ENCODE measurements at places on chromosomes 13 and 19.

DNA sequence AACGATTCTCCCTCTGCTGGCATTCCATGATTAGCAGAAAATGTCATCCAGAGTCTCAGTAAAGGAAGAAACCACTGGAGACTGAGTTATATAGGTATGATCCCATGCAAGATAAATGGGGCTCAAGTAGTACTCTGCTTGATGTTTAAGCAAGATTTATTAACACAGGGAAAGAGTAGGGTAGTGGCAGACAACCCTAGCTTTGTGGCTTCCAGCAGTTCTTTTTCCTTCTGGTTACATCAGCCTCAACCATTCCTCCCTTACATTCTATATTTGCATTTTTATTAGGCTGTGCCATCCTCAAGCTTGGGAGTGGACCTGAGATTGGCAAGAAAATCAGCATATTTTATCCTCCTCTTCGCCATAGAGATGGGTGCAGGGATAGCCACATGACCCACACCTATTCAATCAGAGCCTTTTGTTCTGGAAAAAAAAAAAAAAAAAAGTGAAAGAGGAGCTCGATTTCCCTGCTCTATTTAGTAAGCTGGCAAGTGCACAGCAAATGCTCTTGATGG is 402.1 kb downstream of the ZNF536 start:
- no peak for DNase-seq

- no peak for DNase-seq
Measured at GRCh38 chr13:25252225-25252624, 35.1 kb downstream of the MTMR6 start.

- no peak for DNase-seq
Measured at GRCh38 chr19:46016426-46017094, 6.3 kb downstream of the PGLYRP1 start.

- DNase-seq = no peak
Measured at GRCh38 chr19:6047741-6048251, 62.5 kb downstream of the RFX2 start.

- no peak for DNase-seq
Measured at GRCh38 chr19:8253678-8254077, 44.5 kb downstream of the CERS4 start.

- DNase-seq = no peak
Measured at GRCh38 chr19:3959766-3960131, 11.2 kb downstream of the DAPK3 start.

DNA sequence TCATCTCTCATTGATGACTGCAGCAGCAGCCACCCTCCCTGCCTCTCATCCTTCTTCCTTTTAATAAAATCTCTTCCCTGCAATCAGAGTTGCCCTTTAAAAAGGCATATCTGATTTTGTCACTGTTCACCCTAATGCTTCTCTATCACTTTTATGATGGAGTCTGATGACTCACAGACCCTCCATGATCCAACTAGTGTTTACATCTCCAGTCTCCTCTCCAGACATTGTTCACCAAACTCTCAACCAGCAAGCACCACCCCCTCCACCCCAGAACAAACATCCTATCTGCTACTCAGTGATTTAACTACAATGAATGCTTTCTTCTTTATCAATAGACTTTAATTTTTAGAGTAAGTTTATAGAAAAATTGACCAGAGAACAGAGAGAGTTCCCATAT is 59.5 kb downstream of the TNFSF11 start:
- no peak for DNase-seq

GRCh38 chr19:53365134-53365898 is at the start of gene ZNF525:
TSS of gene ZNF525 (plus strand) at chr19:53365705. CDS start at chr19:53372282, 6,577 bp downstream.
- DNase-seq = peak; percentile 49

DNA sequence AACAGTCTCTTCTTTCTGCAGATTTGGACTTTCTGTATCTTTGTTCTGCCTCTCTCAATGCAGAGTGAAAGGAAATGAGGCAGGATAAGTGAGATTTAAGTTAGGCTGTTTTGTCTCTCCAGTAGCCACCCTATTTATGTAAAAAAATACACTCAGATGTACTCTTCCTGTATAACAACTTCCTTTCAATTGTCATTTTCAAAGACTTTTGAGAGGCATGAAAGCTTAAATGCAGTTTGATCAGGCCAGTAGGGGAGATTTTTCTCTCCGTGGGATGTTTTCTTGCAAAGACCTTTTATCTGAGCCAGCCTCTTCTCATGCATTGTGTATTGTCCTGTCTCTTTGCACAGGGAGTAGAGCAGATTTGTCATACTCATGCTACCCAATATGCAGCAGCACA is 166.8 kb downstream of the SLITRK5 start:
- DNase-seq = no peak

DNA sequence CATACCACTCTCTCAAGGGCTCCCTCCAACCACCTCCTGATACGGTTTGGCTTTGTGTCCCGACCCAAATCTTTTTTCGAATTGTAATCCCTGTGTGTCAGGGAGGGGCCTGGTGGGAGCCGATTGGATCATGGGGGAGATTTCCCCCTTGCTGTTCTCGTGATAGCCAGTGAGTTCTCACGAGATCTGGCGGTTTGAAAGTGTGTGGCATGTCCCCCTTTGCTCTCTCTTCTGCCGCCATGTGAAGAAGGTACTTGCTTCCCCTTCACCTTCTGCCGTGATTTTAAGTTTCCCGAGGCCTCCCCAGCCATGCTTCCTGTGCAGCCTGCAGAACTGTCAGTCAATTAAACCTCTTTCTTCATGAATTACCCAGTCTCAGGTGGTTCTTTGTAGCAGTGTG is 34.7 kb upstream of the SLC15A1 start:
- no peak for DNase-seq

GRCh38 chr13:112113348-112113747 is 46.4 kb downstream of the SOX1 start:
- DNase-seq = no peak

- no peak for DNase-seq
Measured at GRCh38 chr19:13864667-13865570, 12.0 kb upstream of the NANOS3 start.

DNA sequence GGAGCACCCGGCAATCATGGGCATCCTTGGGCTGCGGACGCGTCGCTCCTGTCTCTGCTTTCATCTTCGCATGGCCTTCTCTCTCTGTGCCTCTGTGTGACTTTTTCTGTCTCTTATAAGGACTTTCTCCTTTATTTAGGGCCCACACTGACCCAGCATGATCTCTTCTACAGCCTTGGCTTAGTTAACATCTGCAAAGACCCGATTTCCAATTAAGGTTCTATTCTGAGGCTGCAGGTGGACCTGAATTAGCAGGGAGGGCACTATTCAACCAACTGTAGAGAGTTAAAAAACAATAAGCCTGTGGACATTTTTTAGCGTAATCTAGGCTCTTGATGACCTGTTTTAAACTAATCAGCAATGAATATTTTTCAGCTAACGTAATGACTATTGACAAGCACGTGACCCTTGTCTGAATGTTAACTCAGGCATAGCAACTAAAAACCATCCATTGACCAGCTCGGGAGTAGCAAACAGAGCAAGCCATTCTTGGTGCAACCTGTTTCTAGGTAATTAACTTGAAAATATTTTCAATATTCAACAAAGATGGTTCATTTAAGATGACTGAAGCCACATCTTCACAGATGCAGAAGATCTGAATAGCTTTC is 15.2 kb downstream of the F10 start:
- DNase-seq = no peak

DNA sequence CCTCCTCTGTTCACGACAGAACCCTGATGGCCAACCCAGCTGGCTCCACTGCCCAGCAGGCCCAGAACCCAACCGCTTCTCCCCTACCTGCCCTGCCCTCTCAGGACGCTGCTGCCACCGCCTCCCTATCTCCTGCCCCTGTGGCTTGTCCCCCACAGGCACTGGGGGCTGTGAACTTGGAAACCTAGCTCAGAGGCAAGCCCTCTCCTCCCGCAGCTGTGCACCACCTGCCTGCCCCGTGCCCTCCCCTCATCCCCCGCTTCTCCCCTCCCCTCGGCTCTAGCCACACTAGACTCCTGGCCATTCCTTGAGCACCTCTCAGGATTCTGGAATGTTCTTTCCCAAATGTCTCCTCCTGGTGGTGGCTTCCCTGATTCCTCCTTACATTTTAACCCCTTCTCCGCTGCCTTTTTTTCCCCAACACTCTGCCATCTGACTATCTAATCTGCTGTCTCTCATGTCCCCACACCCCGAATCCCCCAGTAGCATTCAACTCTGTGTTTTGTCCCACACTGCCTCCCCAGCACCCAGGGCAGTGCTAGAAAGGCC is 6.7 kb downstream of the NANOS3 start:
- no peak for DNase-seq

DNA sequence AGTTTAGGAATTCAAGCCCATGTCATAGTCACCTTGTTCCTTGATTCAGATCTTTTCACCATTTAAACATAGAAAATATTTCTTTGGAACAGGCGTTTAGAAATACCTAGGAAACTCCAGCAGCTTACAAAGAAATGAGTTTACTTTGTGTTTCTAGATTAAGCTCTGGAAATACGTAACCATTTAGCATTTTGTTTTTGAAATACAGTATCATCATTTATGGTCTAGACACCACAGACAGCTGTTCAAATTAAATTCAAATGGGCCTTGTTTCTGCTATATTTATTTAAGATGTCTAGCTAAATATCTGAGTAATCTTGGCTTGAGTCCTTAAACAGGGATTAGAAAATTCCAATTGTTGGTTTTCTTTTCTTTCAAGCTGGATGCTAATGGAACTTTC is 228.5 kb downstream of the NDFIP2 start:
- no peak for DNase-seq

DNA sequence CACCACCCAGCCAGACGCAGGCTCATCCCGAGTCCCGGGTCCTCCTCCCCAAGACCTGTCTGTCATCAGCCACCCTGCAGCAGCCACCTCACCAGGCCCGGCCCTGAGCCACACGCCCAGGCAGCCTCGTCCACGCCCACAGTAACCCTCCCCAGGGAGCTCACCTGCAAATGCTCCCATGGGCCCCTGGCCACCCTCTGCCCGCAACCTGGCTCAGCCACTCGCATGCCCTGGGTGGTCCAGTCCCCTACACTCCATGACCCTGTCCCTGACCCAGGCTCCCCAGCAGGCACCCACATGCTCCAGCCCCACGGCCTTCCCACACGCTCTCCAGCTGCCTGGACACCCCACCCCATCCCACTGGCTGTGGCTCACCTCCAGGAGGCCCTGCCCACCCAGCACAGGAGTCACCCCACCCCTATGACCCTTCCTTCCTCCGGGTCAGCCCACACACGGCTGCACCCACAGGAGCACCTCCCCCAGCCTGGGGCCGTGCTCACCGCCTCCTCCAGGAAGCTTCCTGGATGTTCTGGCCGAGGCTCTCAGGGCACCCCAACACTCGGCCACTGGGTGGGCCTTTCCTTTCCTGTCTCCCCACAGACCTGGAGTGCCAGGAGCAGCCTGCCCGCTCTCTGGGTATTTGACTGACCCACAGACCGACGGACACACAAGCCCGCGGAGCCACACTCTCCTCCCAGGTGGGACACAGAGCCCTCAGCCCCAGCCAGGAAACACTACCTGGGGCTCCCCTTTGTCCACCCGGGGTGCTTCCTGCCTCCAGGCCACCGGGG is 3.6 kb downstream of the TMEM259 start:
- DNase-seq = no peak

DNA sequence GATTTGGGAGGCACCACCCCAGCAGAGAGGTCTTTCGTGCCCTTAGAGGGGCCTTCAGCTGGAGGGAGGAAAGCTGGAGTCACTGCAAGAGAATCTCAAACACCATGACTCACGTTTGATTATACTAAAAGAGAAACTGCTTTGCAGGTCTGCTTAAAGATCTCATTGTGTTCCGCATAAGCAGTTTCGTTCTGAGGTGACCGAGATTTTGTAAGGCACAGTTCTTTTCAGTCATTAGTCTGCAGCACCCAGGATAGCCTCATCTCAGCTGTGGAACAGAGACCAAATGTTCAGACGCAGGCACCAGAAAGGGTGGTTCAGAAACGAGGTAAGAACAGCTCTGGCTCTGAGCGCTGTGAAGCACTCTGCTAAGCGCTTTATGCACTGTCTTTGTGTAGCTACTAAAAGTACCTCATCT is 71.2 kb upstream of the GTF3A start:
- DNase-seq = no peak

- no peak for DNase-seq
Measured at GRCh38 chr13:107450931-107451330, 764.4 kb downstream of the LIG4 start.

GRCh38 chr13:31905961-31906360 is 125.6 kb upstream of the FRY start:
- no peak for DNase-seq

- DNase-seq = no peak
Measured at GRCh38 chr19:15122331-15123030, 15.3 kb downstream of the SYDE1 start.

GRCh38 chr19:49518033-49518432 is 5.6 kb downstream of the FCGRT start:
- no peak for DNase-seq

DNA sequence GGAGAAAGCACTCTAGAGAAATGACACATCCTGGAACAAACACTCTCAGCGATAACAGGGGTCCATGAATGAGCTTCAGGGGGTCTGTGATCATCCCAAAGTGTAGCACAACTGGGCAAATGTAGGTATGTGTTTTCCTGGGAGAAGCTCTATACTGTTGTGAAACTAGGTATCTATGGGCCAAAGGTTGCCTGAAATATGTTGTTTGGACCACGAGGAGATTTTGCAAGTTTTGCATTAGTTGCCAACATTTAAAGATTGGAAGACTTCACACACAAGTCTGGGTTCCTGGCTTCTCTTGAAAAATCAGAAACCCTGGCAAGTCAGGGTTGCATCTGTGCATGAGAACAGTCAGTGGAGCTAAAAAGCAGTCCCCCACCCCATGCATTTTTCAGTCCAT is 26.7 kb upstream of the POU2F2 start:
- DNase-seq = no peak

- no peak for DNase-seq
Measured at GRCh38 chr13:33441015-33441414, 155.5 kb upstream of the STARD13 start.

DNA sequence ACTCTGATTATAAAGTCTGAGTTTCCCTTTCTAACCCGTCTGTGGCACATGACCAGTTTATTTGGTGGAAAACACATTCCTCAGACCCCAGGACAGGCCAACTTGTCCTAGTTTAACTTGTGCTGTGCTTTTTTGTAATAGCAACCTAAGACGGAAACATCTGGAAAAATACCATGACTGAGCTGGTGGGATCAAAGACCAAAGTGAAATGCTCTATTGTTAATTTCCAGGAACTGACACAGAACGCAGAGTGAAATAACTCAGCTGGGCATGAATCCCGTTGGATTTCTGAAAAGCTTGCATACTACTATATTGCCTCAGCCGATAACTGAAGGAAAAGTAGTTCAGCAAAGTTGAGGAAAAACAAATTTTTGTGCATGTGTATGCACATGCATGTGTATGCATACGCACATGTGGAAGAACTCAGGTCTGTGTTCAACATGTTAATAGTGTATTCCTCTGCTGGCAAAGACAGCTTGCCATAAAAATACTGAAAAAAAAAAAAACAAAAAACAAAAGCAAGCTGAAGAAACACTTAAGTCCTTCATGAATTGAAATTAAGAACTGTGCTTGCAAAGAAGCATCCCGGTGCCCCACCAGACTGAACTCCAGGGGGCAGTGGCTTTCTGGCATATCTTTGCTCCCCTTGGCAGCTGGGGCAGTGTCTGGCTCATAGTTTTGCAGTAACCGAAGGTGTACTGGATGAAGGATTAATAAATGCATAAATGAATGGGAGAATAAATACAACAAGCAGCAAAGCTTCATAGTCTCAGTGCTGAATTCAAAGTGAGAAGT is 187.8 kb downstream of the LHFPL6 start:
- DNase-seq = no peak

- no peak for DNase-seq
Measured at GRCh38 chr13:113305208-113305607, 8.2 kb downstream of the LAMP1 start.

Measured in cerebellar nuclear complex (tissue), 1 donor.